Inflammatory macrophage treated with lipopolysaccharide for 4 hours (primary cell): ENCODE measurements at places on chromosomes 2 and 18.
A peak's percentile ranks its signal among the peaks of the same experiment; 100 is the strongest.

DNA sequence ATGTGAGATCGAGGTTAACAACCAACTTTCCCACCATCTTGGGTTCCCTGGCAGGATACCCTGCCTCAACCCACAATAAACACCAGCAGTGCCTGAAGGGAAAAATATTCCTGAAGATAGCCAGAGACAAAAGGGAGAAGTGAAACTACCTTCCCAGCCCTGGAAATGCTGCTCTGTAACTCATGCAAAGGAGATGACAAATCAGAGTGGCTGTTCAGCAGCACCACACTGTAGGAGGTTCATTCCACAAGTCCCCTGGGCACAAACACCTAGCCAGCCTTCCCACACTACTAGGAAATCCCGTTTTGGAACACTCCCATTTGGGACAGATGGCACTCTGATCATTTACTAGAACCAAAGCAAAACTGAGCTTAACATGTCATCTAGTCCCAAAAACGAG is 190.7 kb upstream of the RBBP8 start:
- DNase-seq, result no peak

DNA sequence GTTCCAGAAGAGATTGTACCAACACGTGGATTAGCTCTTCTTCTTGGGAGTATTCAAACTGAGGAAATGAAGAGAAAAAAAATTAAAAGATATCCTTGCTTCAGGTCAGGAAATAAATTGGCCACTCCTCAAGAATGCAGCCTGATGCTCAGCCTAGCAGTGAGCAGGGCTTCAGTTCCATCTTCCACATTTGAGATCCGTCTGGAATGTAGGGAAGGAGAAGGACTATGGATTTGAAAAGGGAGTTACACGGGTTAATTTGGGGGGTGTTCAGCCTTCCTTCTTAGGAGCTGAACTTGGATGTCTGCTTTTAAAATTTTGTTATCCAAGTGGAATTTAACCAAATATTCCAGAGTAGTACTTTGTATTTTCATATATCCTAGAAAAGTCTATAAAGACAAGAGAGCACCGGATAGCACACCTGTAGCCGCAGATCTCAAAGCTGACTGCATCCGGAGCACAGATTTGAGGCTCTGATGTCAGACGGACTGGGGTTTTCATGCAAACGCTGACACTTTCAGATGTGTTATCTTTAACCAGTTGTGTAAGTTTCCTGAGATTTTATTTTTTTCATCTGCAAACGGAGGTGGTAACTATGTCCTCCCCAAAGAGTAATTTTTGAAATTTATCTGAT is 99.3 kb downstream of the COPS8 start:
- no peak for DNase-seq

- no peak for DNase-seq
Measured at GRCh38 chr2:84846041-84846663, 34.7 kb downstream of the TRABD2A start.

GRCh38 chr2:215436705-215437565 is 1.1 kb upstream of the FN1 start:
- peak; percentile 48 for DNase-seq

GRCh38 chr18:14945984-14946383 is 198.0 kb downstream of the ANKRD30B start:
- no peak for DNase-seq

- DNase-seq, result no peak
Measured at GRCh38 chr2:30769891-30770462, 37.3 kb downstream of the CAPN13 start.

GRCh38 chr2:223052548-223053483 is 826 bp downstream of the KCNE4 start:
- DNase-seq, result no peak

GRCh38 chr2:190460487-190460886 is 52.3 kb downstream of the MFSD6 start:
- no peak for DNase-seq

- DNase-seq, result peak; percentile 78
Measured at GRCh38 chr2:45134726-45135125, 125.5 kb upstream of the SIX2 start.

DNA sequence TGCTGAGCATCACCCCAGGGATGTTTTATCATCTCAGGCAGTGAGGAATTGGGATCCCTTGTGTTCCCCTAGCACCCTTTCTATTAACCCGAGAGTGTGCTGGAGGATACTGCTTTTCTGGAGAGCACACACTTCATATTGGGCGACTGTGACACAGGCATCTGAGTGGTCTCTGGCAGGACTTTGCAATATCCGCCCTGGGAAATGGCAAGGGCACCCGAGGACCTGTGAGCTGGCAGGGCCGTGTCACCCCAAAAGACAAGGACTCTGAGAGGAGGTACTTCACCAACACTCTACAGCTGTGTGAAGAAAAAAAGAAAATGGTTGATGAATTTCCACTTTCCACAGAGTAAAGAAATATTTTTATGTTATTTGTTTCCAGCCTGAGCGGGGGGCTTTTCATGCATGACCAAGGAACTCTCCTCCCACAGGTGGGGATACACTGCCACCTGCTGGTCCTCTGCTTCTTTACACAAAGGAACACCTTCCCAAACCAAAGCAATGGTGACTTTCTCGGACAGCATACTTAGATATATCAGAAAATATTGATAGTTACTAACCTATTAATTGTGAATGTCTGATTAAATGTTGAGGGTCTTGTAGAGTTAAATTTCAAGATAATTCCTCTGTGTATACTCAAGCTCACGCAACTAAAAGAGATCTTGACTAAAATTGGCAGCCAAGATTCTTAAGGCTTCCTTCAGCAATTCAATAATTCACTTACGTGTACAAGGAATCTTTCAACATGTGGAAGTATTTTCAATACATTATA is 45.9 kb upstream of the REG3G start:
- DNase-seq, result peak; percentile 39

- no peak for DNase-seq
Measured at GRCh38 chr2:134372611-134373131, 118.8 kb downstream of the MGAT5 start.

DNA sequence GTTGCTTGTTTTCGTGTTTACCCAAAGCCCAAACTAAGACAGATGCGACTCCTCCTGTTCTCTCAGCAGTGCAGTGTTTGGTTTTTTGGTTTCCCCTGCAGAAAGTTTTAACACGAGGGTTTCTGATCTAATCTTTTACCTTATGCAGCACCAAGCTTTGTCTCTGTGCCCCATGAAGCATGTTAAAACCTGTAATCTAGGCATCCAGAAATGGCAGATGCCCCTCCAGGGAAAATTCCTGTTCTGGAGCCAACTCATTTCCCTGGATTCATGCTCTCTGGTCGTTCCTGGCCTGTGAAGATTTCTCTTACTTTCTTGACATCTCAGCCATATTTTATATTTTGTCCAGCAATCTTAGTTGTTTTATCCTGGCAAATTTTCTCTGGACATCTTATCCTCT is 91.5 kb downstream of the LTBP1 start:
- DNase-seq, result no peak

DNA sequence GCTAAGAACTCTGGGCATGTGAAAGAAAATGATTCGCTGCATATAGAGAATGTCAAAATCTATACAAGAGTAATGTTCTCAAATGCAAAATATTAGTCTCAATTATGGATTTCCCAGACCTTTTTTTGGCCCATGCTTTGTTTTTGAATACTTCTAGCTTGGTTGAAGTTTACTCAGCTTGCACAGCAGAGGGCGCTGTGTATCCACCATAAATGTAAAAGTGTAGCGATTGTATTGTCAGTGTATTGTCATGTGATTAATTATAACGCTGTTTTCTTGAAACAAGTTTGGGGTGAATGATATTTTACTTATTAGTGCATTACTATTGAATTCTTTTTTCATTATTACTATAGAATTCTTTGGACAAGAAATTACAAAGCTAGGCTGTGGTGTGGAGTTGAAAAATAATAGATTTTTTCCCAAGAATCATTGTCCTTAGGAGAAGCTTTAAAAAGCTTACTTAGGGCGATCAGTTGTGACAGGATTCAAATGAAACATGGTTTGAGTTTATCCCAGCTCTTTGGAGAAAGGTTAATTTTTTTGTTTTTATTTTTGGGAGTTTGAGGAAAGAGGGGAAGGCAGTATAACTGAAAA is 98.3 kb downstream of the PIK3C3 start:
- DNase-seq, result peak; percentile 60
